ENCODE measurements at places on chromosomes 12 and 14. TPM values are rescaled to one million over a fixed set of nuclear protein-coding genes. Genes with fewer than 3 reads are reported as not detected.

GRCh38 chr12:102595315-102595714, 115.0 kb upstream of the IGF1 start:
- H3K4me1 ChIP-seq: no peaks in the 10 kb centered on the region
- DNase-seq: no peak
- H3K27ac ChIP-seq: no peak overlapping the region
- no peaks in the 10 kb centered on the region for H3K27me3 ChIP-seq
- no peaks in the 10 kb centered on the region for H3K36me3 ChIP-seq
- no peak overlapping the region for H3K4me3 ChIP-seq

DNA sequence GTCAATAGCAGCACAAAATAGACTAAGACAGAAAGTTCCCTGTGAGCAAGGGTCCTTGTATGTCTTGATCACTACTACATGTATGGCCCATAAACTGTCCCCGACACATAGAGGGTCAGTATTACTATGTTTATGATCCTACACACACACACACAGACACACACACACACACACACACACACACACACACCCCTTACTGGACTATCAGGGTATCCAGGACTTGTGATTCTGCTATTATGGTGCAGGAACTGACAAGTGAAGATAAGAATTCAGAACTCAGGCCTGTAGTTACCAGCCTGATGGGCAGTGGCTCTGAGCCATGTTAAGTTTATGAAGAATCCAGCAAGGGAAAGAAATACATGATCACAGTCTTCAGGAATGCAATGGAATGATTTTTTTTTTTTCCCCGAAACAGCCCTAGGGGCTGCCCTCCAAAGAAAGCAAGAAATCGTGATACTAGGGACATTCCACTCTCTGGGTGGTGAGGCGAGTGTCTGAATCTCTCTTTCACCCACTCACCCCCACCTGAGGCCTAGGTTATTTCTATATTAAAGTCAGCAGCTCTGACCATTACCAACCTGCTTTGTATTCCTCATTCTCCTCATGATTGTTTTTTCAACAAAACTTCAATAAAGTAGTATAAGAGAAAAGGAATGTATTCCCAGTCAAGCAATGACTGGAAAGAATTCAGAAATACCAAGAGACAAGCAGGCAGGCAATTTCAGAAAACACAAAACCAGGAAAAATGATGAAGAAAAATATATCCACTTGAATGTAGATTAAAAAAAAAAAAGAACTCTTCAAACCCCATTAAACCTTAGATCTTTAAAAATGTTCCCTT, 105.8 kb downstream of the AVPR1A start:
- H3K4me3 ChIP-seq: no peak overlapping the region
- no peak overlapping the region for H3K27ac ChIP-seq
- no peaks in the 10 kb centered on the region for H3K4me1 ChIP-seq
- no peaks in the 10 kb centered on the region for H3K36me3 ChIP-seq

- H3K4me3 ChIP-seq: no peak overlapping the region
- H3K27ac ChIP-seq: no peak overlapping the region
- H3K4me1 ChIP-seq: no peaks in the 10 kb centered on the region
- no peak for DNase-seq
- H3K27me3 ChIP-seq: no peaks in the 10 kb centered on the region
Observed at GRCh38 chr12:19093218-19093617, 36.3 kb upstream of the PLEKHA5 start.

DNA sequence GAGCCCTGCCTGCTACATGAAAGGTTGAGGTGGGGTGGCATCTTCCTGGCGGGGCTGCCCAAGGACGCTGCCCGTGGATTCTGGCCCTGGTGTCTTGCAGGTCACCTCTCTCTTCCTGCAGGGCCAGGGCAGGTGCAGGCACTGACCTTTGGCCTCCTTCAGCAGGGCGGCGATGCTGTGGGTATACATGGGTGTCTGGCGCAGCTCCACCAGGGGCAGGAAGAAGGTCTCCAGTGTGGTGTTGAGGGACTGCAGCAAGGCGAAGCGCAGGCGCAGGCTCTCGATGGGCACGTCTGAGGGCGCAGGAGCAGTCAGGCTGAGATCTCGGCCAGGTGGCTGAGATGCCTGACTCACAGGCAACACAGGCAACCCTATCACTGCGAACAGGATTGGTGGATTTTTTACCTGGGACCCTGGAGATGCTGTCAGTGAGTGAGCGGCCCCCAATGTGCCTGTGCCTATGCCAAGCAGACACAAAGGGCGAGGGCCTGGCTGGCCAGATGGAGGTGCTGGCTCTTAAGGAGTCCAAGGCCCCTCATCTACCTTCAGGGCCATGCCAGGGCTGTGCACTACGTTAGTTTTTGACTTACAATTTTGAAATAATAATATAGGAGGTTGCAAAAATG, 45.7 kb downstream of the TRAFD1 start:
- H3K4me1 ChIP-seq: no peaks in the 10 kb centered on the region
- H3K36me3 ChIP-seq: no peaks in the 10 kb centered on the region
- no peaks in the 10 kb centered on the region for H3K27me3 ChIP-seq
- no peak overlapping the region for H3K27ac ChIP-seq
- H3K4me3 ChIP-seq: no peak overlapping the region
- DNase-seq: no peak

Gene RTL1
- 0.13 TPM for total RNA-seq

DNA sequence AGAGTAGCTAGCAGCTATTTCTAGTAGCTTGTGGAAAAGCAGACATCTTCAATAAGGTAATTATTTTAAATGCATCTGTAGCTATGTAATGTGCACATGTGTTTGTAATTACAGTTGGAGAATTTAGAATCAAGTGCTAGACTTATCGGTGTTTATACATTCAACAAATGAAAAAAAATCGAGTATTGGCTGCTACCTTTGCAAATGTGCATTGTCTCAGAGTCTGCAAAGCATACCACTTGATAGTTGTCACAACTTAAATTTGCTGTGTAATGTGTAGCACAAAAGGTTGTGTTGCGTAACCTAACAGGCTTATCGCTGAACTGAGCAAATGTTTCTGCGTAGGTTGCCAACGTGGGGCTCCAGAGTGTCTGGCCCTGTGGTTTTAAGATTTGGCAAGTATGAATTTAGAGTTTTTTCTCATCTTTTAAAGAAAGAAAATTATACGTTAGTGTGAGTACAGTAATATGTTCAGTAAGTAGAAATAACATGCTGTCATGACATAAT, 44.3 kb downstream of the TMTC2 start:
- H3K27ac ChIP-seq: no peak overlapping the region
- no peak for DNase-seq

DNA sequence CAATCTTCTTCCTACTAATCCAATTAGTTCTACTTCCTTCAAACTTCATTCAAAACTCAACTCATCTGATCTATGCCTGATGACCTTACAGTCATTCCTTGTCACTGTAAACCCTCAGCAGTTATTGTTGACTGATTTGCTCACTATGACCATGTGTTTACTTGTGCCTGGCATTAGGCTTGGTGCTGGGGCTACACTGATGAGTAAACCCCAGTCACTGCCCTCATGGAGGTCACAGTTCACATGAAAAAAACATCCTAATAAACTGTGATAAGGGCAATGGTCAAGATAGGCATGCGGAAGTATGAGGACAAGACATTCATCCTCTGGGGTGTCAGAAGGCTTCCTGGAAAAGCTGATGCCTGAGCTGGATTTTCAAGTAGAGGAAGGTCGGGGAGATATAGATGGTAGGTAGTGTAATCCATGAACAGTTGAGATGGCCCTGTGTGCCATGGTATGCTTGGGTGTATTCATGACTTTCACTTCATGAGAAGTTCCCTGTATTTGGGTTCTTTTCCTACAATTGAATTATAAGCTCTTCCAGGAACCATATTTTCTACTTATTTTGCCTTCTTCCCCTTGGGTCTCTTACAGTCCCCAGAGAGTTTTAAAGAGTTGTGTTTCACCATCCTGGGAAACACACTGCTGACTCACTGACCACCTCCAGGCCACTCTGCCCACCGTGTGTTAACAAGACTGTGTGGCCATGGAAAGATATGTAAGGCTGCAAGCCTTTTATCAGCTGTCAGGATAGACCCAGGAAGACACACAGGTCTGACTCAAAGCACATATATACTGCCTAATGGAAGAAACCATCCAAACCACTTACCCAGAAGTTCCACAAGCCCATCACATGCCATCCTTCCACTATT, 38.7 kb upstream of the DUSP6 start:
- no peak for DNase-seq
- H3K4me1 ChIP-seq: no peaks in the 10 kb centered on the region
- no peak overlapping the region for H3K4me3 ChIP-seq
- no peaks in the 10 kb centered on the region for H3K27me3 ChIP-seq

Gene ASCL1
- 0.18 TPM for total RNA-seq

DNA sequence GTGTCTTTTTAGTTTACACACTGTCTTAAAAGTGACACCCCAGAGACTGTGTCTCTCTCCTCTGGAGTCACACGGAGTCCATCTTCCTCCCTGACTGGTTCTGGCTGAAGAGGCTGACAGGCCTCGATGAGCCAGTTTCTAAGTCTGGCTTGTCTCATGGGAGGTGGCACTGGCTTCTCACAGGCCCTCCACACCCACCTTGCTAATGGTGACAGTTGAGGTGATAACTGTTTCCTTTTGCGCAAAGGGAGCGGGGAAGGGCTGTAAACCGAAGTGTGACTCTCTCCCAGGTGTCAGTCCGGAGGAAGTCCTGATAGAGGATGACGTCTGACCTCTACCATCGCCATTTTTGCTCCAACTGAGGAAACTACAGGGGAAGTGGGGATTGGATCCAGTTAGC, 30.2 kb downstream of the KCTD10 start:
- H3K36me3 ChIP-seq: no peaks in the 10 kb centered on the region
- H3K4me1 ChIP-seq: no peaks in the 10 kb centered on the region
- no peaks in the 10 kb centered on the region for H3K27me3 ChIP-seq

DNA sequence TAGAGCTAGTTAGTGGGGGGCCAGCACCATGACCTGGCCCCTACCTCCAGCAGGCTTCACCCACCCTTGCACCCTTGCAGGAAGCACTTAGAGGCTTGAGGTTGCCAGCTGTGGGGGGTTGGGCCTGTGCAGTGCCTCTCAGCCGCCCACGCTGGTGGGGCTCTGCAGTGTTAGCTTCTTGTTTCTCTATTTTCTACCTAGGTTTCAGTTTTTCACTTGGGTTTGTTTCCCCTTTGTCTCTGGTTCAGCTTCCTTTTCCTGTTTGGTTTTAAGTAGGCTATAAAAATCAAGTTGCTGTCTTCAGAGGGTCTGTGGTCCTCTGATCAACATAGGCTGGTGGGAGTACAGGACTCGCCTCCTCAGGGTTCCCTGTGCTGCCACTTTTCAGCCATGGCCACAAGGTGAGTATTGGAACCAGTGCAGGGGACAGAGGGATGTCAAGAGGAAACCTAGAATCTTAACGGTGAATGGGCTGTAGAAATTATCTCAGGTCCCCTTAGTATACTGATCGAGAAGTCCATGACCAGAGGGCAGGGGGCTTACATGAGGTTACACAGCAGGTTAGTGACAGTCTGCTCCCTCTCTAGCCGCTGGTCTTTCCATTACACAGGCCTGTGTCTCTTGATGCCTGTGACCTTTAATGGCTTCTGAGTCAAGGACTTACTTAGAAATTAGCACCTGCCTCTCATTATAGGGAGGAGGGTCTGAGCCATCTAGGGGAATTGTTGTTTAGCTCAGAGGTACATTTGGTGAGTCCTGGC, at the start of gene EVL:
Gene EVL, plus strand, starts transcription at position 312 of the 761 bp plus-strand sequence. Its CDS starts 79 bp downstream, at position 391.
- no peaks in the 10 kb centered on the region for H3K36me3 ChIP-seq
- no peaks in the 10 kb centered on the region for H3K4me1 ChIP-seq
- H3K27me3 ChIP-seq: no peaks in the 10 kb centered on the region
- DNase-seq: no peak
- peak within 1 kb of the TSS; percentile 18 for H3K4me3 ChIP-seq
- no peak within 1 kb of the TSS for H3K27ac ChIP-seq

All from ovary (tissue), 10 donors.